ENCODE measurements at places on chromosomes 2 and 18.

GRCh38 chr18:10437837-10438236, 16.6 kb upstream of the APCDD1 start:
- DNase-seq: no peak
- H3K27me3 ChIP-seq: peaks cover 2% of the 10 kb centered on the region
- H3K4me1 ChIP-seq: no peaks in the 10 kb centered on the region
- no peak overlapping the region for H3K4me3 ChIP-seq

GRCh38 chr2:59440491-59440890, 1113.0 kb downstream of the BCL11A start:
- H3K27ac ChIP-seq: no peak overlapping the region
- no peak for DNase-seq
- H3K4me1 ChIP-seq: no peaks in the 10 kb centered on the region

GRCh38 chr2:236794176-236794957, 224.7 kb downstream of the ACKR3 start:
- no peaks in the 10 kb centered on the region for H3K4me1 ChIP-seq
- H3K4me3 ChIP-seq: no peak overlapping the region
- no peak for DNase-seq
- H3K27ac ChIP-seq: no peak overlapping the region

GRCh38 chr2:174729797-174730697, 34.2 kb downstream of the CHRNA1 start:
- H3K36me3 ChIP-seq: no peaks in the 10 kb centered on the region
- DNase-seq: peak; percentile 47
- peak overlapping the region; percentile 80 for H3K4me3 ChIP-seq
- H3K27me3 ChIP-seq: peaks cover 32% of the 10 kb centered on the region

DNA sequence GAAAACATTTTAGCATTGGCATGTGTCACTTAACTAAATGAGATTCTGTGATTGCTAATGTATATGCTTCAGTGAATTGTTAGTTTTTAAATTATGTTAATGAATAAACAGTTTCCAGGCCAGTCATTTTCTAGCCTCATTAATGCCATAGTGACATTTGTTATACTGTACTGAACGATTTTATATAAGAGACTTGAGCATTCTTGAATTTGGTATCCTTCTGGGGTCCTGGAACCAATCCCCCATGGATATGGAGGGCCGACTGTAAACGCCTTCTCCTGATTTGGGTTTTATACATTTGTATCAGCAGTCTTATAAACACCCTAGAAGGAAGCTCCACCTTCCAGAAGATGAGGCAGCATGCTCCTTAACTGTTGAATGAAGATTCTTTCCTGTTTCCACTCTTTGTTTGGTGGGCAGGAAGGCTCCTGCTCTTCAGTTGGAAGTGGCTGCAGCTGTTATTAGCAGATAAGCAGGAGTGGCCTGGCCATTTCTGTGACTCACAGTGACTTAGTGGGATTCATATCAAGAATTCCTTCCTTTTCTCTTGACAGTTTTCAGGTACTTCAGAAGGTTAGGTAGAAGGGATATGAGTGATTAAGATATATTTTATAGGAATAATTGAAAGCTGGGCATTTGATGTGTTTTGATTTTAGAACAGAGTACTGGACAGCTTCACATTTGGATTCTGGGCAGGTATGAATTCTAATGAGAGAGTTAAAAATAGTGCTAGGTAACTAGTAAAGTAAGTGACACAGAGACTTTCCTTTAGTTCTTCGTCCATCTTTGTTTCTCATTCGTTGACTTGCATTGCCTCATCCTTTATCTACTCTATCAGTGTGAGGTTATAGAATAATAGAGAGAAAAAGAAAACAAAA, 124.9 kb downstream of the PLCL1 start:
- H3K4me3 ChIP-seq: no peak overlapping the region
- H3K4me1 ChIP-seq: no peaks in the 10 kb centered on the region
- DNase-seq: no peak
- H3K36me3 ChIP-seq: peaks cover under 1% of the 10 kb centered on the region

- H3K27me3 ChIP-seq: no peaks in the 10 kb centered on the region
- H3K4me1 ChIP-seq: peaks cover 42% of the 10 kb centered on the region
- peak overlapping the region; percentile 95 for H3K4me3 ChIP-seq
- peaks cover 56% of the 10 kb centered on the region for H3K36me3 ChIP-seq
These were observed 679 bp downstream of the CLK1 start for GRCh38 chr2:200863782-200864175.

- peak; percentile 42 for DNase-seq
- peak overlapping the region; percentile 86 for H3K4me3 ChIP-seq
- peaks cover 27% of the 10 kb centered on the region for H3K36me3 ChIP-seq
- H3K4me1 ChIP-seq: peaks cover 42% of the 10 kb centered on the region
- no peaks in the 10 kb centered on the region for H3K27me3 ChIP-seq
These were observed 609 bp downstream of the TPGS2 start for GRCh38 chr18:36828157-36828629.

DNA sequence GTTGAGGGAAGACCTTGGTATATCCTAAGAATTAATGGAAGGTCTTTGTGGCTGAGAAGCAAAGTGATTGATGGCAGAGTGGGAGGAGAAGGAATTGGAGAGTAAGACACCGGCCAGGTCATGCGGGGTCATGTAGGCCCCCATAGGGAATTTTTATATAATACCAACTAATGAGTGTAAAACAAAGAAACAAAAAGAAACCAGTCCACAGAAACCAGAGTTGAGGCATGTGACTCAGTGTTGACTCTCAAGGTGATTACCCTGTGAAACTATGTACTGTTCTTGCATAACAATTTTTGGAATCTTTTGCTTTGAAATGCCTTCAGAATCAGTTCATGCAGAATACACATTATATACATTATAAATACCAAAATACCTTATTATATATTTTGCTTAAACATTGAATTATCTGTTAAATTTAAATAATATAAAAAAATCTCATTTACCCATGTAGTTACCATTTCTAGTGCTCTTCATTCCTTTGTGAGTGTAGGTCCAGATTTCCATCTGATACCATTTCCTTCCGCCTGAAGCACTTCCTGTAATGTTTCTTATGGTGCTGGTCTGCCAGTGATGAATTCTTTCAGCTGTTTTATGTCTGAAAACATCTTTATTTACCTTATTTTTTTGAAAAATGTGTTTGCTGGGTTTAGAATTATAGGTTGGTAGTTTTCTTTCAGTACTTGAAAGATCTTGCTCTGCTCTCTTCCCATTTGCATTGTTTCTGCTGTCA, 8.6 kb downstream of the CLIP4 start:
- DNase-seq: no peak
- H3K27me3 ChIP-seq: no peaks in the 10 kb centered on the region
- H3K4me3 ChIP-seq: no peak overlapping the region
- no peak overlapping the region for H3K27ac ChIP-seq

GRCh38 chr2:11100976-11101375, 54.3 kb upstream of the SLC66A3 start:
- no peaks in the 10 kb centered on the region for H3K36me3 ChIP-seq
- H3K4me1 ChIP-seq: peaks cover 10% of the 10 kb centered on the region
- H3K27me3 ChIP-seq: no peaks in the 10 kb centered on the region
- H3K4me3 ChIP-seq: no peak overlapping the region
- H3K27ac ChIP-seq: no peak overlapping the region

- H3K4me1 ChIP-seq: no peaks in the 10 kb centered on the region
- peaks cover 3% of the 10 kb centered on the region for H3K27me3 ChIP-seq
- peaks cover 4% of the 10 kb centered on the region for H3K36me3 ChIP-seq
- no peak overlapping the region for H3K27ac ChIP-seq
These were observed 38.7 kb upstream of the UXS1 start for GRCh38 chr2:106232638-106233349.

GRCh38 chr2:240814946-240815760, 4.9 kb downstream of the KIF1A start:
- DNase-seq: no peak
- peaks cover 11% of the 10 kb centered on the region for H3K27me3 ChIP-seq
- no peak overlapping the region for H3K27ac ChIP-seq

GRCh38 chr2:180742801-180743200, 237.6 kb upstream of the UBE2E3 start:
- no peak overlapping the region for H3K4me3 ChIP-seq
- no peak overlapping the region for H3K27ac ChIP-seq
- no peaks in the 10 kb centered on the region for H3K4me1 ChIP-seq
- no peaks in the 10 kb centered on the region for H3K36me3 ChIP-seq

DNA sequence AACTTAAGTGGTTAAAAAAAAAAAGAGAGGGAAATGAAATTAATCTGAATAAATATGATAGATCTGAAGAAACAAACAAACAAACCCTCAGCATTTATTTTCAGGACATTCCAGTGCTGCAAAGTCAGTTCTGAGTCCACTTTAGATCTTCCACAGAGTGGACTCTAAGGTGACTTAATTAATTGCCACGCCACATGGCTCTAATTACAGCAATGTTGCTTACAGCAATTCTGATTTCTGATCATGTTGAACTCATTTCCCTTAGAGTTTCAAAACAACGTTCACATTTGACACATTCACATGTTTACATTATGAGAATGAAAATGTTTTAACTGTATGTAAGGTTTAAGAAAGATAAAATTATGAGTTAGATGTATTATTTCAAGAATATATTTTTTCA, 38.6 kb upstream of the RASGRP3 start:
- no peaks in the 10 kb centered on the region for H3K4me1 ChIP-seq
- no peak overlapping the region for H3K27ac ChIP-seq
- no peaks in the 10 kb centered on the region for H3K36me3 ChIP-seq
- peaks cover 12% of the 10 kb centered on the region for H3K27me3 ChIP-seq
- DNase-seq: no peak
- no peak overlapping the region for H3K4me3 ChIP-seq

DNA sequence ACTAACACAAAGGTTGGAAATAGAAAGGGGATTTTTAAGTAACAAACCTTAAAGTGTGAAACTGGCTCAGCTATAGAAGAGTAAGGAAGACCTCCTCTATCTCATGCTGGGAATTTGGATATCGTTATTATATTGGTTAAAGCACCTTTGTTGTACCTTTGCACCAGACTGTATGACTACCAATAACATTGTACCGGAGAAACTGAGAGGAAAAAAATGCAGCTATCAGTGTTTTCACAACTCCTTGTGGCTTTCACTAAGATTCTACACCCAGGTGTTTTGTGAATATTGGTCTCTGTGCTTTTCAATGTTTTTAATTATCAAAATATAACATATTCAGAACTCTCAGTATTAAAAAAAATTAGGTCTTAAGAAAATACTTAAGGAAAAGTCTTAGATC, 48.7 kb downstream of the DTNB start:
- H3K27ac ChIP-seq: no peak overlapping the region
- no peaks in the 10 kb centered on the region for H3K4me1 ChIP-seq
- no peaks in the 10 kb centered on the region for H3K27me3 ChIP-seq
- no peak overlapping the region for H3K4me3 ChIP-seq

- peaks cover 2% of the 10 kb centered on the region for H3K27me3 ChIP-seq
- H3K4me3 ChIP-seq: no peak overlapping the region
- peaks cover 6% of the 10 kb centered on the region for H3K4me1 ChIP-seq
- no peak overlapping the region for H3K27ac ChIP-seq
- DNase-seq: no peak
These were observed 9.4 kb upstream of the CEP68 start for GRCh38 chr2:65046633-65047407.

Measured in activated CD8-positive, alpha-beta T cell treated with anti-CD3 and anti-CD28 coated beads, Interleukin-2, amount 10 ng/mL, durations not matched to agents 7 days and 5 days (primary cell).